AG09309 (cell line): ENCODE measurements at places on chromosomes 6 and 20.

- no peak for DNase-seq
Measured at GRCh38 chr20:34334654-34335407, 28.2 kb upstream of the ITCH start.

GRCh38 chr20:689348-689747, 13.7 kb upstream of the SCRT2 start:
- DNase-seq: no peak

GRCh38 chr20:56592817-56593216, 36.3 kb upstream of the TFAP2C start:
- no peak for DNase-seq

GRCh38 chr6:132948889-132949288, 134.5 kb downstream of the RPS12 start:
- DNase-seq: no peak

DNA sequence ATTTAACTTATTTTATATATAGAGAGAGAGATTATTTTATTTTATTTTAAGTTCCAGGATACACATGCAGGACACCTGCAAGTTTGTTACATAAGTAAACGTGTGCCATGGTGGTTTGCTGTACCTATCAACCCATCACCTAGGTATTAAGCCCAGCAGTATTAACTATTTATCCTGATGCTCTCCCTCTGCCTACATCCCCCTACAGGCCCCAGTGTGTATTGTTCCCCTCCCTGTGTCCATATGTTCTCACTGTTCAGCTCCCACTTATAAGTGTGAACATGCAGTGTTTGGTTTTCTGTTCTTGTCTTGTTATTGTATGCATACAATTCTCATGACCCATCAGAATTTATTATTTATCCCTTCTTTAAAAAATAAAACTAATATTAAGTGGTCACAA, 34.6 kb downstream of the FKBP1C start:
- no peak for DNase-seq

- no peak for DNase-seq
Measured at GRCh38 chr6:131524695-131525336, 48.2 kb upstream of the ARG1 start.

DNA sequence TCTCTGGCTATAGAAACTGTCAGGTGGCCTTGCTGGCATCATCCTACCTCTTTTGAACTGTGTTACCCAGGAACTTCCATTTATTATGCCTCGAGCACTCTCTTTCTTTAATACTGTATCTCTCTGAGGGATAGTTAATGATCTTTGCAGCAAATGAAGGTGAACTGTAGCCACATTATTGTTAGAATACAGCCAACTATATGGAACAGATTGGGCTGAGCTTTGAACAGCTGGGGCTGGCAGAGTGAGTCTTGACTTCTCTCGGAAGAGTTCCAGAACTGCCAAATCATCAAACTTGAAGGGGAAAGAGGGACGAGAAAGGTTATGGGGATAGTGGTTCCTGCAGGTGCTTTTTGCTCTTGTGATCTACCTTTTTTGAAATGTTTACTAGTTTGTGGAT, 237.7 kb downstream of the PRL start:
- no peak for DNase-seq

- no peak for DNase-seq
Measured at GRCh38 chr6:11675601-11676000, 103.0 kb downstream of the ADTRP start.

GRCh38 chr20:53923566-53924369, 146.6 kb downstream of the BCAS1 start:
- DNase-seq: no peak

GRCh38 chr6:156449569-156449968, 327.6 kb upstream of the ARID1B start:
- no peak for DNase-seq

- no peak for DNase-seq
Measured at GRCh38 chr6:44035621-44036020, 91.6 kb downstream of the MRPL14 start.

- no peak for DNase-seq
Measured at GRCh38 chr6:14930366-14930989, 315.4 kb upstream of the JARID2 start.

- no peak for DNase-seq
Measured at GRCh38 chr6:142441716-142442115, 139.9 kb downstream of the ADGRG6 start.

- DNase-seq: no peak
Measured at GRCh38 chr20:5806457-5807263, 56.5 kb downstream of the SHLD1 start.

DNA sequence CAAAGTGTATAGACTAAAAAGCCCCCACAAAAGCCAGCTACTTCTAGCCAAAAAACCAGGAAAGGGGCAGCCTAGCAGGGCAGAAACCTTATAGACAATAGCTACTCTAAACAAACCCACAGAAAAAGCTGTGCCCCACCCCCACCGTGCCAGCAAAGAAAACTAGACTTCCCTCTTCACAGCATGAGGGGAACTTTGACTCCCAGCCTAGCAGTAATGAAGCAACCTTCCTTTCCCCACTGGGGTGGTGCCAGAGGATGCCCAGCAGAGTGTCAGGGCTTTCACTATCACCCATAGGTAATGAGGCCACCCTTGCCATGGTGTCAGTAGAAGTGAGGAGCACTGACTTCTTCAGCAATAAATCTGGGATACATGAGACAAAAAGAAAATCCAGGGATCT, 99.0 kb upstream of the LGSN start:
- no peak for DNase-seq

GRCh38 chr6:38169977-38170526, 350.5 kb downstream of the ZFAND3 start:
- DNase-seq: no peak

DNA sequence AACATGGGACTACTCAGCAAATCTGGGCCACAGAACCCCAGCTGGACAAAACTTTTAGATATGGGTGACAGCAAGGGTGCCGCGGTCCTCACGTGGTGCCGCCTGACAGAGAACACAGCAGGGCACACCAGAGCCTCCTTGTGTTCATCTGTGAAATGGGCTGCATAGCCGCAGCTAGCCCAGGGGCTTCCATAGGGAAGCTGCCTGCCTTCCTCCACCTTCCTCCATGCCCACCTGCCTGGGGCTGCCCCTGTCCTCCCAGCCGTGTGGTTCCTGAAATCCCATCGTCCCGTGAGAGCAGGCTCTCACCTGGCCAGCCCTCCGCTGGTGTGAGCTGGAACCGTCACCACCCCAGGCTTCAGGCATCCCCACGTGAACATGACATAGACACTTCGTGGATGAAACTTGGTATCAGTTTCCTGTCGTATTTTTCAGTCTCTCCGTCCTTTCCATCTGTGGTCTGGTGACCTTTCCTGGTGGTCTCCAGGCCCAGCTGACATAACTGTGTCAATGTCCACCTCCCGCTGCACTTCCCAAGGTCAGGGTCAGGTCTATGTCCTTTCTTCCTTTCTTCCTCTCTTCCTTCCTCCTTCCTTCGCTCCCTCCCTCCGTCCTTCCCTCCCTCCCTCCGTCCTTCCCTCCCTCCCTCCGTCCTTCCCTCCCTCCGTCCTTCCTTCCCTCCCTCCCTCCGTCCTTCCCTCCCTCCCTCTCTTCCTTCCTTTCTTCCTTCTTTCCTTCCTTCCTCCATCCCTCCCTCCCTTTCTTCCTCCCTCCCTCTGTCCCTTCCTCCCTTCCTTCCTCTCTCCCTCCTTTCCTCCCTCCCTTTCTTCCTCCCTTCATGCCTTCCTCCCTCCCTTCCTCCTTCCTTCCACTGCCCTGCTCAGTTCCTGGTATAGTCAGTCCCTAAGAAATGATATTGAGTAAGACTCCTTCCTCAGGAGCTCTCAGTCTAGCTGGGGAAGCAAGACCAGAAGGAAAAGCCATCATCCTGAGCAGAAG, 78.8 kb downstream of the GRM4 start:
- DNase-seq: no peak

- no peak for DNase-seq
Measured at GRCh38 chr6:77339926-77340325, 123.4 kb downstream of the HTR1B start.

- DNase-seq: no peak
Measured at GRCh38 chr6:137866200-137866913, 702 bp upstream of the TNFAIP3 start.

DNA sequence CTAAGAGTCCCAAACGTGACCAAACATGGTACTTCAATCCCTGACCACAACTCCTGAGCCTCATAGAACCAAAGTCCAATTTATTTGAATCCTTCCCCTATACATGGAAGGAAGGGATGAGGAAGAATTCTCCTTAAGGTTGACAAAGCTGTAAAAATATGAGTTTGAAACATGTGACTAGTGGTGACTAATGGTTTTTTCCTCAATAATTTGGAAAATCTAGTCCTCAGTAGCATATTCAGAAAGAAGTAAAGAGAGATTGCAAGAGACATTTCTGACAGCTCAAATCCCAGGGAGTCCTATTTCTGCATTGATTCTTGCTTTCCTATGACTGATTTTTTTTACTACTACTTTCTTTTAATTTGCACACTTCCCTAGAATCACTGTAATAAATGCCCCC, 443.7 kb downstream of the FRK start:
- no peak for DNase-seq

GRCh38 chr20:11380283-11380682, 537.4 kb upstream of the BTBD3 start:
- DNase-seq: no peak

DNA sequence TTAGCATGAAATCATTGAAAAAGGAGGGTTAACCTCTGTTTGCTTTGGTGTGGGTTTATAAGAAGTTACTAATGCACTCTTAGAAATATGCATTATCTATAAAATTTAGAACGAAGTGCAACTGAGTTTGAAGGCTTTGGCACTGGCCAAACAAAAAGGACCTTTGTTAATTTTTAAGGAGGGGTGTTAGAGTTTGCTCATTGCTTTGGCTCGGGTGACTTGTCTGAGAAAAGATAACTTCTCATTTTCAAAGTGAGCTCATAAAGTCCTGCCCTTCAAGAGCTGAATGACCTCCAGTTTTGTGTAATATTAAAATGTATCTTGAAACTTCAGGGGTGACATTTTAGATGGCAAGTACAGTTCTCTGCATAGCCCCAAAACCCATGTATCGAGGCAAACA, 25.9 kb downstream of the NEDD9 start:
- no peak for DNase-seq

DNA sequence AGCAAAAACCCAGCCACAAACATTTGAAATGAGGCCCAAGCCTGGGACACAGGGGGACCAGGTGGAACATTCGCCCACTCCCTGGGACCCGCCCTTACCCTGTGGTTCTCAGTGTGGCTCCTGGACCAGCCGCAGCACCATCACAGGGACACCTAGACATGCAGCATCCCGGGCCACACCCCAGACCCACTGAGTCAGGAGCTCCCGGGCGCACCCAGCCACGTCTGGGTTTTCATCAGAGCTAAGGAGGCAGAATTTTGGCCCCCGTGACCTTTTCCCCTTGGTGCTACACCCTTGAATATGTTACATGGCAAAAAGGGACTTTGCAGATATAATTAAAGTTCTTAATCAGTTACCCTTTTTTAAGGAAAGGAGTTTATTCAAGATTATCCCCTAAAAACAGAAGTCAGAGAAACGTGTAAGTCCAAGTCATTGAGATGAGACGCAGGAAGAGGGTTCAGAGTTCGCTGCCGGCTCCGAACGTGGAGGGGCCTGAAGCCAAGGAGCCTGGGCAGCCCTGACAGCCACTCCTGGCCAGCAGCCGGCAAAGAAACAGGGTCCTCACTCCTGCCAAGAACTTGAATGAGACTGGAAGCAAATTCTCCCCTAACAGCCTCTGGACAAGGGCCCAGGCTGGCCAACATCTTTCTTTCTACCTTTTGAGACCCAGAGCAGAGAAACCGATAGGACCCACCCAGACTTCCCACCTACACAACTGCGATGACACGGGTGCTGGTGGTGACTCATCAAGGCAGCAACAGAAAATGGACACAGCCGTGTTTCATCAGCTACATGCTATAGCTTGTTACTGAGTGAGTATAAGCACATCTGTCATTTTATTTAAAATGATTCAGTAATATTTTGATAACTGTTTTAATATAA, 25.3 kb downstream of the BFSP1 start:
- no peak for DNase-seq

DNA sequence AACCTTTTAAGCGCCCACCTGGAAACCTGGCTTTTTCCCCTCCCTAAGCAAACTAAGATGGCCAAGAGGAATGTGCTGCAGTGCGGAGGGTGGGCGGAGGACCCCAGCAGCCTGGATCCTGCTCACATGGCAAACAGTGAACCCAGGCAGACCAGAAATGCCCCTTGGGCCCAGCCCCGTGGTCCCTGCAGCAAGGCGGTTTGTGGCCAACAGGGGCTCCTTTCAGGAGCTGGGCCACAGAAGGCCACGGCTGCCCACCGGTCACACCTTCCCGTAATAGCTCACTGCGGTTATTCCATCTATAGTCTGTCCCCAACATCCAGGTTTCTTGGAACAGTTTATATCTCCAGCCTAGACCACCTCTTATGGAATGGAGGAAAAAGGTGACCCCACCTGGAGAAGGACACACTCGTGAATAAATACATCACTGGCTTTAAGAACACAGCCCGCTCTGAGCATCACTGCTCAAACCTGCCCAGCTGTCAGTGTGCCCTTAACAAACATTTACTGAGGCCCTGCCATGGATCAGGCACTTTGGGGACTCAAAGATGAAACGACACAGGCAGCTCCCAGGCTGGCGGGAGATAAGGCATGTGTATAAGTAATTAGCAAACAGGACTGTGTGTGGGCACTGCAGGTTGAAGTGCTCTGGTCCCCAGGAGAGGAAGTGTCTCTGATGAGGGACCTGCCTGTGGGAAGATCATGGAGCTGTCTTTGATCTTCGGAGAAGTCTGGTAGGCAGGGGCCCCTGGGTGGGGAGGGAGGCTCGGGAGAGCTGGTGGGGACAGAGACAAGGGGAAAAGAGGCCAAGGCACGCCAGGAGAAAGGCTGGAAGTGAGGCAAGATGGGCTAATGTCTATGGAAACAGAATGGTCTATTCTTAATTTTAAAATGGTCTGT, 3.2 kb upstream of the TUBB1 start:
- DNase-seq: no peak

DNA sequence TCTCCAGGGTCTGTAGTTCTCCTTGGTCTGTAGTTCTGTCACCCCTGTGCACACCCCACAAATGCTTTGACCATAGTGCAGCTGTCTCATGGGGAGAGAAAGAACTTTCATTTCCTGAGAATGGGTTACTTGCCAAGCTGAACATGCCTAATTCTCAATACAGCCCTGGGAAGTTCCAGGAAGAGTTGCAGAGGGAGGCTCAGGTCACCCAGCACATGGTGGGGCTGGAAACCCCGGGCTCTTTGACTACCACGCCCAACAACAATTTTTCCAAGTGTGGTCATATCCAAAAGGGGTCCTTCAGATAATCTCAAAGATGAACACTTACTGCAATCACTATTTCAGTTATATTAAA, 2.2 kb upstream of the PTPRA start:
- DNase-seq: no peak

DNA sequence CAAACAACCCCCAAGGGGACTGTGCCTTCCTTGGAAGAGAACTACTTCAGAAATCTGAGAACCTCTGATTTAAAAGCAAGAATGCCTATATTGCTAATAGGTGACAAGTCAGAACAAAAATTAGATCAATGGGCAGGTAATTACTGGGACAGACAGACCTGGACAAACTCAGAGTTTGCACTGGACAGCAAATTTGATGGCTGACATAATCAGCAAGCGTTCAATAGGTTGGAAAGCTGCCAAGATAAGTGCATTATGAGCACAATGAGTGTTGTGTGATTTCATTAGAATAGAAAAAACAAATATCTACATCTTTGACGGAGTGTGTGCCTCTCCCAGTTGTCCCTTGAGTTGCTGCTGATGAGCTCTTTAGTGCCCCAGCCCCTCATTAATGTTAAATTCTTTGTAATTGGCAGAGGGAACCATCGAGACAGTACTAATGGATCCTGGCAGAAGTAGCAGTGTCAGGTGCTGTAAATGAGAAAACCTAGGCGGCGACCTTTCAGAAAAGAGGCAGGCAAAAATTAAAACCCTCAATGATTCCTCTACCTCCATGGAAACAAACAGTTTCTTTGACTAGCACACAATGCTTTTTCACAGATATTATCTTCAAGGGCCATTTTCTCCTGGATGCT, 116.5 kb upstream of the COL21A1 start:
- DNase-seq: no peak
